ENCODE measurements at places on chromosomes 11 and 22.

DNA sequence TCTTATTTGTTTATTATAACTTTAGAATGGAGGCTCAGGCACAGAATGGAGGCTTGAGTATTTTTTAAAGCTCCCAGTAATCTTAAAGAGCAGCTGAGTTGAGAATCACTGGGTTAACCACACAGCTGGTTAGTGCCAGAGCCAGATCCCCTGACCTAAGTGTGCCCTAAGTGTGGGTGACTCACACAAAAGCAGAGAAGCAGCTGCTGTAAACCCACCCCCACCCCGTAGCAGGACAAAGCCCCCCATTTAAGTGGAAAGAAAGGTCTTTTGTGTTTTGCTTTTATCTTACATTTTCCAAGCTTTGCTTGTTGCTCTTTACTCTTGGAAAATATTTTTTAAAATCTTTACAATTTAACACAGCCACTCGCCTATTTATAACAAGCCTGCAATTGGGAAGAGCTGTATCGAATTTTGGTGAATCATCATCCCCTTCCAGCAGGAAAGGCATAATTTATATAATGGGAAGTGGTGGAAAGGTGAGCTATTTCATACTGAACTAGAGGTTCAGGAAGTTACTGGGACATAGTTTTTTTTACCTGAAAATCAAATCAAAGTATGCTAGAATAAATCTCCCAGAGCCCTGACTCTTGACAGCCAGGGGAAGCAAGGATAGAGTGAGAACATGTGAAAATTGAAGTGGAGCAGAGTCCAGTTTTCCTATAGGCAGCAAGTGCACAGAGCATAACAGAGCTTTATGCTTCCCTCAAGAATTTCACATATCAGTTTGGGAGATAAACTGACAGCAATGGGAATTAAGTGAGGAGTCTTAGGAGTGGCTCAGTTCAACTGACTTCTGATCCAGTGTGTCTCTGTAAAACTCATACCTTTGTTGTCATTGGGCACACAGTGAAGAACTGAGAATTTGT lies 405.7 kb downstream of the AASDHPPT start:
- no peak for DNase-seq

- DNase-seq, result peak; percentile 97
These were observed at the start of gene SLC25A1 for GRCh38 chr22:19178657-19179496. SLC25A1 (minus strand) TSS chr22:19178736; CDS start chr22:19178673, 63 bp downstream.

DNA sequence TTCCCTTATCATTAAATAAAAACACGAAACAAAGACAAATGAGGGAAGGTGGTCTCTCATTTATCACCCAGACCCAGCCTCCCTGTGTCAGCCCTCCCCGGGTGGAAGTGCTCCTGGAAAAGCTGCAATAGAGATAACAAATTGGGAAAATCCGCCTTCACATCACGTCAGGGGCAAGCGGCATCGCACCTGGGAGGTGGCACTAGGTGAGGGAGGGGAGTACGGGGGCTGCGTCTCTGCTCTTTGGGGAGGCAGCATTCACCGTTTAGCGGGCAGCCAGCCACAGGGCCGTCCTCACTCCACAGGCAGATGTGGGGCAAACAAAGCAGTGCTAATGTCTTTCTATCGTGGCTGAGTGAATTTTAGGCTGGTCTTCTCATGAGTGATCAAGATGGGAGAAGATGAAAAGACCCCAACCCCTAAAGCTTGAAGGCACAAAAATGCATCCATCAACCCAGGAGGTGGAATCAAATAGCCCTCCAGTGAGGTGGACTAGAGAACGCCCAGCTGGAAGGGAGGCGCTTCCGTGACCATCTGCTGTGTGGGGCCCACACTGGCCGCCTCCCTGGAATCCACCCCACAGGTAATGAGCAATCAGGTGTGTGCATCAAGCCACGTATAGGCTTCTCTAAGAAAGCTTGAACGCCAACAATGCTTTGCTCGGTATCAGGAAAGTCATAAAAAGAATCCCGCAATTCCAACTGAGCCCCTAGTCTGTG lies 629.5 kb downstream of the BRD1 start:
- DNase-seq, result no peak

GRCh38 chr11:112852143-112852866 lies 108.9 kb upstream of the NCAM1 start:
- no peak for DNase-seq

DNA sequence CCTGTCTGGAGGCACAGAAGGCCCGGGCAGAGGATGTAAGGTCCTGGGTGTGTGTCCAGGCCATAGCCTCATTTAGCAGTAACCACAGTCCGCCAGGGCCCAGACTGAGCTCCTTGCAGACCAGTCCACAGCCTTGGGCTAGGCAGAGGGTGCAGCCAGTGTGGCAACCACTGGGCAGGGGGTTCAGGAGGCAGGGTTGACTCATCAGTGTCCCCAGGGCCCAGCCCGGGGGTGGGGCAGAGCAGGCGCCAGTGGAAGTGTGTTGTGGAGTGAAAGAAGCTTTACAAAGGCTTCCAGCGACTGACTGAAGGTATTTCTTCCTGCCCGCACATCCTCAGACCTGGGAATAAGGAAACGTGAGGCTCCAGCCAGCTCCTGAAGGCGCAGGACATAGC lies 27.7 kb upstream of the WNT11 start:
- DNase-seq, result no peak

DNA sequence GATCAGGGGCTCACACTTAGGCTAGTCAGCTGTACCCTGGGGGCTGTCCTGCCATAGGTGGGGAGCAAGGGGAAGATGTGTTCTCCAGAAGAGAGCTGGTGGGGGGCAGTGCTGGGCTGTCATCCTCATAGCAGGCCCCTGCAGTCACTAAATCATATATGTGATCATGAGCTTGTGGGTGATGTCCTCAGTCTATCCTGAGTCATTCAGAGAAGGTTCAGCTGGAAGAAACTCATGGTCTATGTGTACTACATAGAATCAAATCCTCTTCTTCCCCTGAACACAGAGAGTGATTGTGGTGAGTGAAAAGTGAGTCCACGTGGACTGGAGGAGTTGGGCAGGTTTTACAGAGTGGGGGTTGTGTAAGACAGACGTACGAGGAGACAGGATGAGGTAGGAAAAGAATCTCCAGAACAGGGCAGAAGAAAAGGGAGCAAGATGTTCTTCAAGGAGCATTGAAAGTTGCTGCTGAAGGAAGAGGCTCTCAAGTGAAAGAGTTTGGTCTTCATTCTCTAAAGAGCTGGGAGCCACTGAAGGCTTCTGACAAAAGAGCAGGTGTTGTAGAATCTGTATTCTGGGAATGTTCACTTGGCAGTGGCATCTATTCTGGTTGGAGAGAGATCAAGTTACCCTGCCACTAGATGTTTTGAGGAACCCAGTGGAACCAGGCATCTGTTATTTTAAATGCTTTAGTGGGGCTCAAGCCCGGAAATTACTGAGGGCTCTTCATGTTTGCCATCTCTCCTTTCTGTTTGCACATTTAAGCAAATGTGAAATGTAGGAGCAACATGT lies 68.9 kb downstream of the C22orf31 start:
- no peak for DNase-seq

DNA sequence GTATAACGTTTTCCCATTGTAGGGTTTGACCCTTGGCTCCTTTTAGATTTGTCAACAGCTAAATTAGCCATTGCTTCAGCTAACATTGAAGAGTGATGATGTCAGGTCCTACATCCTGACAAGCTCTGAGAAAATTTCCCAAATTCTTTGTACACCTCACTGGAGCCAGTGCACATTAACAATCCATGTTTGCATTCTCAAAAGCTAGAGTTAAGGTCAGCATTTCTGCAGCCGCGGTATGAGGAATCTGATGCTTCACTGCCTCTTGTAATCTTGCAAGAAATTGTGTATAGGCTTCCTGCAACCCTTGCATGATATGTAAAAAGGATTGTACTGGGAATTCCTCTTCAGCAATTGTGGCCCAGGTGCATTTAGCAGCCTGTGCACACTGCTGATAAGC lies 33.1 kb upstream of the NCAM1 start:
- DNase-seq, result no peak

- no peak for DNase-seq
These were observed 5.5 kb upstream of the SELENOH start for GRCh38 chr11:57735619-57736298.

DNA sequence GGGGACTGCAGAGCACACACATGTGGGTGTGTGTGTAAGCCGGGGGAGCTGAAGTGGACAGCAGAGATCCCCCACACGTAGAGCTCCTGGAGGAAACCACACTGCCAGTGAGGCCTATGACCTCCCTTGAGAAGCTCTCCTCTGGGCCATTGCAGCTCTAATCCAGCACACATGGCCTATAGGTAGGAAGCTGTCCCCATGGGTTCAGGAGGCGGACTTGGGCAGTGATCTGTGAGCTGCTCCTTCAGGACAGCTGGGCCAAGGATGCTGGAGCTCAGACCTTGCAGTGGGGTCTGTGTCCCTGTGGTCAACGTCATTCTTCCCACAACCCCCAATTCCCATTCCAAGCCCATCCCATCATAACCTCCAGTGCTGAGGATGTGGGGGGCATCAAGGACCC lies 29.8 kb downstream of the IGLL5 start:
- no peak for DNase-seq

- no peak for DNase-seq
These were observed 7.7 kb upstream of the NEAT1 start for GRCh38 chr11:65414776-65415498.

DNA sequence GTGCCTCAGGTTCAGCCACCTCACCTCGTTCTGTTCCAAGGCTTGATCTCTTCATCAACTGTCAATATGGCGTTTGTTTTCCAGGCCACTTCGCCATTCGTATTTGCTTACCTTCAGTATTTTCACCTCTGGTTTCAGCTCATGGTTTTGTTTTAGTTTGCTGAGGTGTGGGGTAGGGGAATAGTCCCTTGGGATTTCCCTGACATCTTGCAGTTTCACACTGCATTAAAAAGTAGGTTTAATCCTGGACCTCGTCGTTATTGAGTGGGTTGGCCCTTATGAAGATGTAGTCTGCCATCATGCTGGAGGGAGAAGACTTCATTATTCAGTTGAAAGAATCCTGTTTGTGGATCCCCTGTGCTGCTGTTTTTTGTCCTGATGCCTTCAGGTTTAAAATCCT lies 46.0 kb downstream of the C11orf91 start:
- DNase-seq, result no peak

- DNase-seq, result no peak
These were observed 23.9 kb upstream of the TMPRSS13 start for GRCh38 chr11:117953024-117953671.

DNA sequence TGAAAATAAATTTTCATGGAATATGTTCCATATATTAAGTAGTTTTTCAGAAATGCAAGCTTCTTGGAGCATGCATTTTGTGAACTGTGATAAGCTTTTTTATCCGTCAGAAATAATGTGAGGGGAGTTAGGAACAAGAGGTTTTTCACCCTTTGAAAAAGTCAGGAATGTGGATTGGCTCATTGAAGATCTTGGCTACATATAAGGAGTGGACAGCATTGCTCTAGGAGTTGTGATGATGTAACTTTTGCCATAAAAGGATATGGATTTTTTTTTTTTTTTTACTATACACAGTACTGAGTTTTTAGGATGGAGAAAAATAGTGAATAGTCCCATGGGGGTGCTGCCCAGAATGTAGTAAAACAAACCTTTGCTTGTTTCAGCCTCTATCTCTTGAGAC lies 180.2 kb downstream of the NAV2 start:
- DNase-seq, result no peak

DNA sequence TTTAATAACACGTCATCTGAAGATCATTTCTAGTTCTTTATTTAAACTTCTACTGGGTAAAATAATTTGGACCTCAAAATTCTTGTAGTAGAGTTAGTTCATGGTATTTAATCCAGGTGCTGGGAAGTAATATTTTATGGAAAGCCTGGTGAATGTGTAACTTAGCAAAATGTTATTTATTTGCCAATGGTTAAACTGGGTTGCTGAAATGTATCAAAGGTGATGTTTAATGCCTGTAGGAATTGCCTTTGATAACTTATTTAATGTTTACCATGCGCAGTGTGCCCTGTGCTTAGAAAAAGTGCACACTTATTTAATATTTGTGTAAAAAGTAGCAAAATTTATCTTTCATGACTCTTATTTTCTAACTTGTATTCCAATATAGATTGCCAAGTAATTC lies 11.2 kb downstream of the OR5M11 start:
- DNase-seq, result no peak

- no peak for DNase-seq
These were observed 36.4 kb downstream of the LMO2 start for GRCh38 chr11:33855500-33855899.

DNA sequence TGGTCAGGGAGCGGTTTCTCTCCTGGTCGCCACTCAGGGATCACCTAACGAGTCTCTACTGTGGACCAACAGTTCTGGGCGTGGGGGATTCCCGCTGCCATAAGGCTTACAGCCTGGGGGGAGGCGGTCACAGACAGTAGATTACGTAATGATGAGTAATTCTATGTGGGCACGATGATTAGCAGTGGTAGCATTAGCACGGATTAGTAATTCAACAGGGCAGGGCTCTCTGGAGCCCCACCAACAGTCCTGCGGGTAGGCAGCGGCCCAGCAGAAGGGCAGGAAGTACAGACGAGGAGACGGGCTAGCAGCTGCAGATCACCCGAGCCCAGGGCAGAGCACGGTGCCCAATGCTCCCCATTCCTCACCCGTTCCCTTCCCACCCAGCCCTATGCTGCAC lies 3.6 kb downstream of the SHISAL1 start:
- DNase-seq, result no peak

- no peak for DNase-seq
These were observed 1.0 kb downstream of the SSTR3 start for GRCh38 chr22:37211075-37211865.

- DNase-seq, result peak; percentile 13
These were observed 29.3 kb upstream of the CSNK1E start for GRCh38 chr22:38346506-38346905.

DNA sequence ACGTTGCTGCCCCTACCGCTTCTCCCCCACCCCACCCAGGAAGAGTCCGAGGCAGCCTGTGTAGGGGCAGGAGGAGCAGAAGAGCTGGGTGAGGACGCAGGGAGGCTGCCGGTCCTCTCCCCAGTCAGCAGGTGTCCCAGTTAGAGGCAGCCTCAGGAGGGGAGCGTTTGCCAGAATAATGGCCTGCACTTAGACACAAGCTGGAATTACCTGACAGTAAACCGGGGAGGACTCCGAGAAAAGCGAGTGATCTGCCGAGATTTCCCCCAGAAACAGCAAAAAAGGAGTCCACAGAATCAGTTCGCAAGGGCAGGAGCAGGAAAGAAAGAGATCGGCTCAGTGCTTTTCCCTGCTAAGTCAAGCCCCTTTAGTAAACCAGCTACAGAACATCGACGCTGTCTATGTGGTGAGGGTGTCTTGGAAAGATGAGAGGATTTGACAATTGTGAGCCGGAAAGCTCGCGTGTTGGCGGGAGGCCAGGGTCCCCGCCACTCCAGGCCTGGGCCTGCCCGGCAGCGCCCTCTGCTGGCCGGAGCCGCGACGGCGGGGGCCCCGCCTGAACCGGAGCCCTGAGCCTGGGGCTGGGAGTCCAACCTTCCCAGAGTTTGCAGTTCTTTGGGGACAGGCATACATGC lies 17.7 kb upstream of the THRSP start:
- DNase-seq, result peak; percentile 92

DNA sequence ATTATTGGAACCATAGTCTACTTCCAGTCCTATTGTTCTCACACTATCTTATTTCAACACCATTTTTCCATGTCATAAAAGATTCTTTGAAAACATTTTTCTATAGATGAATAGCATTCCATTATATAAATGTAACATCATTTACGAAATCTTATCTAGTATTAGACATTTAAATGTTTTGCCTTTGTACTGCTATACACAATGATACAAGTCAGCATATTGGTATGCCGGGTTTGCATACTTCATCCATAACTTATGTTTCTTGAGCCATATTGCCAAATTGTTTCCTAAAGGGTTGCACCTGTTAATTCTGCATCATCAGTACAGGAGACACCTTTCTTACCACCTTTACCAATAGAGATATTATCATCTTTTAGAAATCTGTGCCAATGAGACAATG lies 68.2 kb downstream of the SYT13 start:
- DNase-seq, result no peak
